Smooth muscle cell of the brain vasculature (primary cell): ENCODE measurements at places on chromosomes 2 and 18.

GRCh38 chr2:231904161-231904611, 22.0 kb downstream of the NPPC start:
- DNase-seq, result no peak

GRCh38 chr2:47336259-47337238, 66.4 kb upstream of the MSH2 start:
- DNase-seq, result no peak

DNA sequence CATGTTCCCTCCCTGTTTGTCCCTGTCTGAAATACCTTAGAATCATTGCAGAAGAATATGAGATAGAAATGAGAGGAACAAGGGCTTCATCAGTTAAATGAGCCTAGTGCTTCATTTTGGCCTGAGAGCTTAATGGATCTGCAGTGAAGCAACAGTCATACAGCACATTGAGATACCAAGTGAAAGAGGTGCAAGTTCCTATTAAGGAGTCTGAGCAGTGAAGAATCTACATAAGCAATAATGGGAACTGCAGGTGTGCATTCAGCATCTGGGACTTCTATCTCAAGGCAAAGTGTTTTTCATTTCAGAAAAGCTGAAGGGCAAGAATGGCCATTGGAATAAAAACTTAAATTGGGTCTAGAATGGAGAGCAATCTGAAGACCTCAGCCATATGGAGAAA, 323.2 kb upstream of the SLC39A10 start:
- no peak for DNase-seq

DNA sequence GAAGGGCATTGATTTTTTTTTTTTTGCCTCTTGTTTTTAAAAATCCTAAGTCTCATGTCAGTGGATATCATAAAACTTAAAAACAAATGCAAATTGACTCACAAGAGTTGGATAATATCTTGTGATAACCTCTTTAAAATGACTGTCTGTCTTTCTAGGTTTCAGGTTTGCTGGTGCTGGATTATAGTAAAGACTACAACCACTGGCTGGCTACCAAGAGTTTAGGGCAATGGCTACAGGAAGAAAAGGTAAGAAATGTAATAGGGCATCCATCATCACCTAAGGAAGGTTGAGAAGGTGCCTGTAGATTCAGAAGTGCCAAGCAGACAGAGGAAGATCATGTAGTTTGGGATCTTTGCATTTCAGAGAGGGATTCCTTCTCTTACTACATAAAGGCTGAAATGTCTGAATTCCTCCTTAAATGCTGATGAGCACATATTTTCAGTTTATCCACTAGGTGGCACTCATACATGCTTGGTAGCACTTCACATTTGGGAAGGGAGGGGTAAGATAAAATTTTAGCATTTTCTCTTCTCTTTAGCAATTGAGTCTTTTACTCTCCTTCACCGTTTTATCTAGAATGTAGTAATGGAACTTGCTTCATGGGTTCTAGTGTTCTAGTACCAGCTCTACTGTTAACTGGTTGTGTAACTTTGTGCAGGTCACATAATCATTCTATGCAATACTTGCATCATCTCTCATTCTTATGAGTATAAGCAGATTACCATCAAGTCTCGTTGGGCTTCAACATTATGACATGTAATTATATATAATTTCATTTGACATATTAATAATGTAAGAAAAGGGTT, 21.1 kb downstream of the CPS1 start:
- DNase-seq, result peak; percentile 10

- DNase-seq, result no peak
These were observed 123.6 kb upstream of the SMIM21 start for GRCh38 chr18:75551071-75551470.

DNA sequence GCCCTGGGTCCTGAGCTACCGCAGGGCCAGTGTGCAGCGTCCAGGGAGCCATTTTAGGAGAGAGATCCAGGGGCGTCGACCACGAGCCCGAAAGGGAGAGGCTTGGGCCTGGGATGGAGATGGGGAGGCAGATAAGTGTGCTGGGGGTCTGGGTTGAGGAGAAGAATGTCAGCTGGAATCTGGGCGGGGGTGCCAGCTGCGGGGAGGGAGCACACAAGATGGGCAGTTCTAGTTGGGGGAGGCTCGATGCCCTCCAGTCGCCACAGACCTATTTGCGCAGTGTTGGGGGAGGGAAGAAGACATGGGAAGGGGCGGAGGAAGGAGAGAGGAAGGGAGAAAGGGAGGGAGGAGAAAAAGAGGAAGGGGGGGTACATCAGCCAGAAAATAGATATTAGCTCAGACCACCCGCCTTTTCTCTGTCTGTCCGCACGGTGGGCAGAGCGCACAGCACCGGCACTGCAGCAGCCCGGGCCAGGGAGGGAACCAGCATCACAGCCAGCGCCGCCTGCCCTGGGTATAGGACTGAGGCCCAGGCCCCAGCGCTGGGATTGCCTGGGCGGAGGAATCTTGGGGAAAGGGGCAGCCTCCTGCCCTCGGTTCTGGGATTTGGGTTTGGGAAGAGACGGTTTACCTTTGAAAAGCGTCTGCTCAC, 1.9 kb upstream of the HOXD11 start:
- DNase-seq, result no peak

DNA sequence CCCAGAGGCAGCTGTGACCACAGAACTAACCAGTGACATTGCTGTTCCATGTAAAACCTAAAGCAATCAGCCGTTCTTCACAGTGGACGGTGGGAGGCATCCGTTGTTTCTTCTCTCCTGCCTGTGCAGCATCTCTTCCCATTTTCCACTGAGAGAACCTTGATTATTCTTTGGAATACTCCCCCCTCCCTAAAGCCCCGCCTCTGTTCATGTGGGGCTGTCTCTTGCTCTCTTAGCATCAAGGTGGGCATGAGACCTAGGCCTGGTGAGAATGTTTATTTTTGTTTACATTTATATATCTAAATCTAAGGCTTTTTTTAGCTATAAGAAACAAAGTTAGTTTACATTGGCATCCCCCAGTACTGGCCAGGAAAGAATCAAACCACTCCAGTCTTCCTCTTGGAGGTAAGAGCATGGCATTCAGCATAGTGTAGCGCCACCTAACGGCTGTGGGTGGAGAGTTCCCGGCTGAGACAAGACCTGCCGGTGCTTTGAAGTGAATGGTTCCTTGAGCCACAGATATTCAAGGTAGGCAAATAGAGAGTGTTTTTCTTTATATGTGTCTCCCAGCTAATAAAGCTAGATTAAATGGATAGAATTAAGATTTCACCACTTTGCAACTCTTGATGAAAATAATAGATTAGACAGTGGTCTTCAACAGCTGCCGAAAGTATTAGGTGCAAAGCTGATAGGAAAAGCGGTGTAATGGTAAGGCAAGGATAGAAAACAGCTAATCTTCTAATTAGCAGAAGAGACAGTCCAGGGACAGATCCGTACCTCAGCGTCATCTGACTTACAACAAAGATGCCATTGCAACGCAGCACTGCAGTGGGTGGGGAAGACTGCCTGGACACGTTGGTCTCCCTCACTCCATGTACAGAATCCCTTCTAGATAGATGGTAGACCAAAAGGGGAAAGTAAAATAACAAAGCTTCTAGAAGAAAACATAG, 219.6 kb upstream of the RAB12 start:
- peak; percentile 76 for DNase-seq

- no peak for DNase-seq
These were observed 11.4 kb downstream of the PLEKHA3 start for GRCh38 chr2:178491612-178492011.

- no peak for DNase-seq
These were observed 46.2 kb upstream of the PLA2R1 start for GRCh38 chr2:160108646-160109045.

- DNase-seq, result no peak
These were observed 4.5 kb downstream of the RAB31 start for GRCh38 chr18:9712611-9713010.

DNA sequence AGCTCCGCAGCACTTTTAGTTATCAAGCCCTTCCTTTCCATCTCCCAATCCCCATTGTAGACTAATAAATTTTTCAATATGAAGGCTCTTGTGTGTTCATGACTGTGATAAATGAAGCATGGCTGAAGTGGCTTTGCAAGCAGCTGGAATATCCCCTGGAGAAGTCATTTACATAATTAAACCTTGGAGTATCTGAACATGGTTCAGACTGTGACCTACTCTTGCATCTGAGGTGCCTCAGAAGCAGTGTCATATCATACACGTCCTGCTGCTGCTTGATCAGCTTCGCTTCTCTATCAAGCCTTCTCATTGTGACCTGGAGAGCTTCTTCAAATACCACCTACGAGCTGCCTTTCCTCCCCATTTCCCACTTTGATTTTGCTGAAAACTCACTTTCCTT, 48.4 kb upstream of the ZNF397 start:
- DNase-seq, result no peak

- no peak for DNase-seq
These were observed 91.1 kb downstream of the CABLES1 start for GRCh38 chr18:23226391-23226790.
